ENCODE measurements at places on chromosomes 2 and 18.
A peak's percentile ranks its signal among the peaks of the same experiment; 100 is the strongest.

DNA sequence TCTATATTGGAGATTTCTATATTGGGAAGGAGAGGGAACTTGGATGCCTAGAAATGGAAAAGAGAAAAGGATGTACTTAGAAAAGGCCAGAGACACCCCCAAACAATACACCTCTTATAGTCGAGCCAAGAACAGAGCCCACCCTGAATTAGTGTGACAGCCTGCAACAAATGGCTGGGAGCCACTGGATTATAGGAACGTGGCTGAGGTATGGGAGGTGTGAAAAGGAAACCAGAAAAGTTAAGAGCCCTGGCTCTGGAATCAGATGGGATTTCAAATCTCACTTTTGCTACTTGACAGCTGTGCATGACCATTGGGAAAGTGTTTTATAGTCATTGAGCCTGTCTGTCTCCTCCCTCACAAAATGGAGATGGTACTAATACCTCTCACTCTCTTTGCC, 394.0 kb downstream of the ZNF521 start:
- no peak overlapping the region for H3K4me3 ChIP-seq
- DNase-seq: no peak
- no peaks in the 10 kb centered on the region for H3K4me1 ChIP-seq
- H3K27me3 ChIP-seq: no peaks in the 10 kb centered on the region

DNA sequence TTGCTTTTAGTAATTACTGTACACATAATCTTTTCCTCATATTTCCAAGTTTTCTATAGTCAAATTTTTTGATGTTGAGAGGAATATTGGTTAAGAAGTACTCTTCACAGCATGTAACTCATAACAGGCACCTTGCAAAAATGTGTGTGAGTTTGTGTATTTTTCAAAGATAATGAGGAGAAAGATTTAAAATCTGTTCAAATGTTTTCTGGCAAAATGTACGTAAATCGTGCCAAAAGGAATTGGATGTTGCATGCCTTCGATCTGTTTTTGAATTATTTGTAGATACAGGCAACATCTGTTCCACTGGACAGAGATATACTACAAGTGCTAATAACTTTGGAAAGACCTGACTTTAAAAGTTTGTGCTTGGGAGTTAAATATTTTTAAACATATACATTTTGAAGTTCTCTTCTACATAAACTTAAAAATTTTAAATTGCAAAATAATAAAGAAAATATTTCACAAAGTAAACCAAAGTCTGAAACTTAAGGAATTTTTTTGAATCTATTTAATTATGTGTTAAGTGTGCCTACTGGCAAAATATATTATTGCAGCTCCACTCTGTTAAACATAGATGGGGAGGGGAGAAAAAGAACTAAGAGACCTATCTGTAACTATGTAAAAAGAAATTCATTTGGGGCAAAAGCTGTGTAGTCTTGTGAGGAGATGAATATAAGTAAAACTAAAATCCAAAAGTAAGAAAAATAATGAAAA, 133.5 kb upstream of the UBE2E3 start:
- H3K36me3 ChIP-seq: no peaks in the 10 kb centered on the region
- H3K27ac ChIP-seq: no peak overlapping the region
- no peak for DNase-seq
- H3K4me1 ChIP-seq: no peaks in the 10 kb centered on the region
- no peaks in the 10 kb centered on the region for H3K27me3 ChIP-seq

GRCh38 chr2:108630567-108631405, 88.5 kb upstream of the RANBP2 start:
- H3K36me3 ChIP-seq: peaks cover 5% of the 10 kb centered on the region
- H3K4me1 ChIP-seq: peaks cover 67% of the 10 kb centered on the region
- no peaks in the 10 kb centered on the region for H3K27me3 ChIP-seq
- no peak for DNase-seq

DNA sequence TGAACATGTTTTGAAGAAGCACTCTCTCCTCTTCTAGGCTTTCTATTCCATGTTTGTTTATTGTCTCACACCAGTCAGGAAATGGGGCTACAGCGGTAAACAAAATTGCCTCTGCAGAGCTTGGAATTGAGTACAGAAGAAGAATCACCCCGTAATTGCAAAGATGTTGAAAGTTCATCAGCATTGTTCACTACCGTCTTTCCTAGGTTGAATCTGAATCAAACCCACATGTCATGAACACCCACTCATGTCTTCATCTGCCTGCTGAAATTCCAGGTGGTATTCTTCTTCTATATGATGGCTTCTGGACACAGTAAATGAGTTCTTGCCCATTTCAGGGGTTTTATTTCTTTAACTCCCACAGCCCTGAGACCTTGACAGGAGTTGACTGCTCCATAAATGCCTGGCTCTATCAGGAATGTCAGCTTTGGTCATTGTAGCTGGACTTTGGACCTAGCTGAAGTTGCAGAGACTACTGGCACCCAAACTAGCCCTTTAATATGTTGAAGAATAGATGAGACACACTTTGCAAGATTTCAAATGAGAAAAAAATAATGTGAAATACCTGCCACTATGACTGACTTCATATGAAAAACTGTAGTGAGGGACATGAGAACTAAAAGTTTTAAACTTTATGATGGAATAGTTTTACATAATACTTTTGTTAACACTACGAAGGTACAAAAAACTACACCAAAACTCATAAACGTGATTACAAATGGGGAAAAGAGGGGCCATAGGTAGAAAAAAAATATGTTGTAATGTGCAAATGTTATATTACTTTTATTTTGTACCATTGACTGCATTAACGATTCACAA, 1235.3 kb upstream of the ZEB2 start:
- H3K27ac ChIP-seq: no peak overlapping the region
- H3K27me3 ChIP-seq: no peaks in the 10 kb centered on the region
- H3K36me3 ChIP-seq: no peaks in the 10 kb centered on the region
- no peak for DNase-seq

DNA sequence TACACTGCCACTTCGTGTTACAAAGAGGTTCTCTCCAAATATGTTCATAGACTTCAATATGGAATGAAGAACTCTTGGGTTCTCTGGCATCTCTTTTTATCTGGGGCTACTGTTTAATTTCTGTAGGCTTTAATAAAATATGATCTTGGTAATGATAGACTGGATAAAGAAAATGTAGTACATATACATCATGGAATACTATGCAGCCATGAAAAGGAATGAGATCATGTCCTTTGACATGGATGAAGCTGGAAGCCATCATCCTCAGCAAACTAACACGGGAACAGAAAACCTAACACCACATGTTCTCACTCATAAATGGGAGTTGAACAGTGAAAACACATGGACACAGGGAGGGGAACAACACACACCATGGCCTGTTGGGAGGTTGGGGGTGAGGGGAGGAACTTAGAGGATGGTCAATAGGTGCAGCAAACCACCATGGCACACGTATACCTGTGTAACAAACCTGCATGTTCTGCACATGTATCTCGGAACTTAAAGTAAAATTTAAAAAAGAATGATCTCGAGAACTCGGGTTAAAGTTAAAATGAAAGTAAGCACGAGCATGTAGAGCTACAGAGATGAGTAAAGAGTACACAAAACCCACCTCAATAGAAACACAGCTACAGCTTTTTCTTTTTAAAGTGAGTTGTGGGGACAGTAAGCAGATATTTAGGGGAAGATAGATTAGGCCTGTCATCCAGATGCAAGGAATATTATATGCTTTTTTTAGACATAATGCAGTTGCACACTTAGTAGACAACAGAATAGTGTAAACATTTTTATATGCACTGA, 102.3 kb downstream of the SGPP2 start:
- no peaks in the 10 kb centered on the region for H3K4me1 ChIP-seq
- no peak overlapping the region for H3K4me3 ChIP-seq
- no peaks in the 10 kb centered on the region for H3K36me3 ChIP-seq
- no peak overlapping the region for H3K27ac ChIP-seq

DNA sequence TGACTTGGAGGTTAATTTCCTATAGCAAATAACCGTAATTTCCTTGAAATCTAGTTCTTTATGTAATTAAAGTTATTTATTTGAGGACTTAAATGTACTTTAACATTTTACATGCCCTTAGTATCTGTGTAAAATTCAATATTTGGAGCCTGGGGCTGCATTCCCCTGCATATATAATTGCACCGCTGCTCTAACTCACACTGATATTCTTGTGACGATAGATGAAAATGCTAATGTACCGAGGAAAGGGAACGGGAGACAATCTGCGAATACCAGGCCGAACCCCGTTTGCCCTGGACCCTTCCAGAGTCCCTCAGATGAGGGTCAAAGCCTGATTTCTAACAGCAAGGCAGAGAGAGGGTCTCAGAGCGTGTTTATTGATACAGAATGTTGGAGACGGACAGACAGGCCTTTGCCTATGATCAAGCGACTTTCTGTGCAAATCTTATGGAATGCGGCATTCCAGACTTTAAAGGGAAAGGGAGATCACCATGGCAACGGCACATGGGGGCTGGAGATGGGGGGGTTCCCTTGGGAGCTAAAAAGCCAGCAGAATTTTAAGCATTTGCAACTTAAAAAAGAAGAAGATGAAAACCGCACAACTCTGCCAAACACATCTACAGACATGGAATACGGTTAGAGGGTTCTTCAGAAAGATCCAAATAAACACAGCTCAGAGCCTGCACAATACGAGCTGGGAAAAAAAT, 57.6 kb upstream of the TWIST2 start:
- H3K36me3 ChIP-seq: no peaks in the 10 kb centered on the region
- H3K4me3 ChIP-seq: no peak overlapping the region
- H3K27me3 ChIP-seq: peaks cover 11% of the 10 kb centered on the region
- no peaks in the 10 kb centered on the region for H3K4me1 ChIP-seq

DNA sequence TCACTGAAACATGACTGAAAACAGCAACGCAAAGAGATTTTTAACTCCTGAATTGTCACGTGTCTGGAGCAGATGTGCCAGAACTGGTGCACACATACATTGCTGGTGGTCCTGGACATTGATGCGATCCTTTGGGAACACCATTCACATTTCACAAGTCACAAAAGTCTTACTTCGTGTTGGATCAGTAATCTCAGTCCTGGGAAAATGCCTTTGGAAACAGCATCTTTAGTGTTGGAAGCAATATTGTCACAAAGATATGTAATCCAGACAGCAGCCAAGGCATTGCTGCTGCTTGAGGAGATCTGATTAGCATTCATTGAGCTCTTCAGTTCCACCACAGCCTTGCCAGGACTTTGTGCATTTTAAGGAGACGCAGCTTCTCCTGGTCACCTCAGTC, 126.2 kb upstream of the SH3BP4 start:
- peaks cover 3% of the 10 kb centered on the region for H3K27me3 ChIP-seq
- no peaks in the 10 kb centered on the region for H3K36me3 ChIP-seq
- no peak overlapping the region for H3K4me3 ChIP-seq
- H3K27ac ChIP-seq: no peak overlapping the region
- DNase-seq: no peak

DNA sequence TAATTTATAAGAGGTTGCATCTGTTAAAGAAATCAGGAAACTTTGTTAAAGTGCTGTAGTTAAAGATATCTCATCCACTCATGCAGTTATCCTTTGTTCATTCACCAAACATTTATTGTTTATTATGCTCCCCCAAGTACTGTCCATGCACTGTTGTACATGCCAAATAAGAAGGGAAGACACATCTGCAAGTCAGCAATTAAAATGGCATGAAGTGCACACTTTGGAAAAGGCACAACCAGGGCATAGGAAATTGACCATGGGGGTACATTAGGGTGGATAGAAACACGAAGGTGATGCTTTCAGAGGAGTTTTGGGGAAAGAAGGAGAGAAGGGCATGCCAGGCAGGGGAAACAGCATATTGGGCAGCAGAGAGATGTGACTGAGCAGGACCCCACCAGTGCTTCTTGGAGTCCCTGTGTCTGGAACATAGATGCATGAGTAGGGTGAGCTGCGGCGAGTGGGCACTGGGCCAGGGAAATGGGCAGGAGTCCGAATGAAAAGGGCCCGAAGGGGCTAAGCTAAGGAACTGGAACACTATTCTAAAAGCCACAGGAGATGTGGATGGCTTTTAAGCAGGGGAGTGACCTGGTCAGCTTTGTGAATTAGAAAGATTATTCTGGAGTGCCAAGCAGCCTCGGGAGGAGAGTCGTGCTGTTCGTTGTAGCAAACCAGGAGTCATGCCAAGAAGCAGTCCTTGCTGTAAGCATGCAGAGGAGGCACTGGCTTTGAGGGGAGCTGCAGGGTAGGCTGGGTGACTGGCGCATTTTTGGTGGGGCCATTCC, 316.3 kb downstream of the AGPS start:
- no peak overlapping the region for H3K4me3 ChIP-seq
- no peak for DNase-seq
- no peaks in the 10 kb centered on the region for H3K27me3 ChIP-seq
- no peaks in the 10 kb centered on the region for H3K4me1 ChIP-seq

DNA sequence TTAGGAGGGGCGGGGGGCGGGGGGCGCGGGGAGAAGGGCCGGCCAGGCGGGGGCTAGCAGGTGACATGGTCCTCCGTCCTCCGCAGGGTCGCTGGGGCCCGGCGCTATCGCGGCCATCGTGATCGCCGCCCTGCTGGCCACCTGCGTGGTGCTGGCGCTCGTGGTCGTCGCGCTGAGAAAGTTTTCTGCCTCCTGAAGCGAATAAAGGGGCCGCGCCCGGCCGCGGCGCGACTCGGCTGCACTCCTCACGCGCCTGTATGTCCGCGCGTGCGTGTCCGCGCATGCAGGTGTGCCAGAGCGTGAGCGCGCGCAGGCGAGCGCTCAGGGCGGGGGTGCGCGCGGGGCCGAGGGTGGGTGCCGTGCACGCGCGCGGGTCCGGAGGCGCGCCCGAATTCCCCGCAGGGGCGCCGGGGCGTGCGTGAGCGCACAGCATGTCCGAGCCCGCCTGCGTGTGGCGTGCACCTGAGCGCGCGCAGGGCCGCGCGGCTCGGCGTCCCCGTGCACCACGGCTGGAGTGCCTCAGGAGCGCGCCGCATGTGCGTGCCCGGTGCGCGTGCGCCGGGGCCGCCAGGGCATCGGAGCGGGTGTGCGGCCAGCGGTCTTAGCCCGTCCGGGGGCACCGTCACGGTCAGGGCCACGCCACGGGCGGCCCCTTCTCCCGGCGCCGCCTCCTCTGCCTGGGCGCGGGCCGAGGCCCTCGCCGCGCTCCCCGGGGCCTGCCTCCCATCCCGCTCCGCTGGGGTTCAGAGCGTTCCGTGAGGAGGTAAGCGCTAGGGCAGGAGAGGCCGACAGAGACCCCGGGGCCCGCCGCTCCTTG, 6.3 kb downstream of the SNORC start:
- peak overlapping the region; percentile 66 for H3K4me3 ChIP-seq
- no peak overlapping the region for H3K27ac ChIP-seq
- H3K36me3 ChIP-seq: no peaks in the 10 kb centered on the region
- peaks cover 45% of the 10 kb centered on the region for H3K27me3 ChIP-seq
- H3K4me1 ChIP-seq: peaks cover 7% of the 10 kb centered on the region

GRCh38 chr2:48364100-48364499, 165.9 kb upstream of the STON1 start:
- no peak for DNase-seq
- no peak overlapping the region for H3K4me3 ChIP-seq
- no peaks in the 10 kb centered on the region for H3K27me3 ChIP-seq

DNA sequence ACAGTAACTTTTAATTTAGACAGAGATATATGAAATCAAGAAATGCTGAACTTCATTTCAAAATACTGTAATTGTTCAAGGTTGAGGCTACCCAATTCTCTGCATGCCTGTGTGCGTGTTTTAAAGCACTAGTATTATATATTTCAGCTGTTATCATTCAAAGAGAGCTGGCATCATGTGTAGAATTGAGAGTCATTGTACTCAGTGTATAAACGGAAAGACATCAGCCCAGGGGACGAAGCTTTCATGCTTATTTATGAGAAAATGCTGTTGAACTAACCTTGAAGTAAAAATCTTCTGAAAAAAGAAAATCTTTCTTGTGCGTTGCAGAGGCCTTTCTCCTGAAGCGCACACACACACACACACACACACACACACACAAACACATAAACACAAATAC, 48.4 kb downstream of the MYCN start:
- H3K36me3 ChIP-seq: no peaks in the 10 kb centered on the region
- no peaks in the 10 kb centered on the region for H3K27me3 ChIP-seq
- no peaks in the 10 kb centered on the region for H3K4me1 ChIP-seq
- H3K4me3 ChIP-seq: no peak overlapping the region
